ENCODE measurements at places on chromosomes 3 and 15.

DNA sequence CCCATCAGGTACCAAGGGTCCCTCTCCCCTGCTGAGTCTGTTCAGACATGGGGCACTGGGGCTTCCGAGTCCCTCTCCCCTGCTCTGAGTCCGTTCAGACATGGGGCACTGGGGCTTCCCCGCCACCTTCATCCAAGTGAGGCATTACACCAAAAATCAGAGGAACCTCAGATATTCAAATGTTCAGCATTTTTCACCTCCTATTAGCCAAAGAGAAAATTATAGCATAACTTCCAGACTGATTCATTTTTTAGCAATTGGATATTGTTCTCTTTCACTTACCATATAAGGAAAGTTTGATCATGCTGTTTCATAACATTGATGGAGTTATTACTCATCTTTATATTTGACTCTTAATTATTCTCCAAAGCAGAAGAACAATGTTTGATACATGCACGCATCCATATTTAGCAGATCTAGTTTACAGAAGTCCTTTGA is 213.9 kb downstream of the MTHFS start:
- DNase-seq: no peak

GRCh38 chr3:178384321-178385230 is 151.7 kb upstream of the KCNMB2 start:
- no peak for DNase-seq

GRCh38 chr3:149764302-149764701 is 12.0 kb upstream of the COMMD2 start:
- no peak for DNase-seq

DNA sequence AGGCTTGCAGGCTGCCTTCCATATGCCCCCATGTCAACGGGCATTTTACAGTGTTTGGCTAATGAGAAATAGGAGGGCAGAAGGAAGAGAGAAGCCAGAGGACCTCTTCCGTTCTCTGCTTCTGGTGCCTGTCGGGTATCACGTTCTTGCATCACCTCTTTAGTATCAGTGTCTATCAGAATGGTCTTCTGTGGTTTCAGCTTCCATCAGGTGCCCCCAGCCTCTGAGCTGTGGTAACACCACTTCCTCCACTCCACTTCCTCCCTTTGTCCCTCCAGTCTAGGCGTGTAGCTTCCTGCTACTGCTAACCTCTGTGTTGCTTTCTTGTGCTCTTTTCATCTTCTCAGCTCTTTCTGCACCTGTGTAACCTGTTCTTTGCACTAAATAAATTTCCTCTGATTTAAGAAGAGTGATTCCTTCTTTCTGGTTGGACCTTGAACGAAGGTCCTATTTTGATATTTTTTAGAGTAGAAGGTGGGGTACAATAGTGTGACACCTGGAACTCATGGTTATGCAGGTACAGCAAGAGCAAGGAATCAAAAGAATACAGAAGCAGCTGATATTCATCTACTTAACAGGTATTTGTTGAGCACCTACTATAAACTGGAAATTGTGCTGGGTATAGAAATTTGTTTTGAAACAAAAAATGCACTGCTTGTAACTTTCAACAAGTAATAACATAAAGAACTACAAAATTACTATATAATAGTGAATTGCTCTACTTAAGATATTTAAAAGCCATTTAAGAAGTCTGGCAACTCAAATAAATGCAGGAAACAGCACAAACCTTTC is 27.4 kb upstream of the FOXB1 start:
- DNase-seq: no peak

- no peak for DNase-seq
These were observed 207.2 kb downstream of the EPHA3 start for GRCh38 chr3:89314454-89315098.

DNA sequence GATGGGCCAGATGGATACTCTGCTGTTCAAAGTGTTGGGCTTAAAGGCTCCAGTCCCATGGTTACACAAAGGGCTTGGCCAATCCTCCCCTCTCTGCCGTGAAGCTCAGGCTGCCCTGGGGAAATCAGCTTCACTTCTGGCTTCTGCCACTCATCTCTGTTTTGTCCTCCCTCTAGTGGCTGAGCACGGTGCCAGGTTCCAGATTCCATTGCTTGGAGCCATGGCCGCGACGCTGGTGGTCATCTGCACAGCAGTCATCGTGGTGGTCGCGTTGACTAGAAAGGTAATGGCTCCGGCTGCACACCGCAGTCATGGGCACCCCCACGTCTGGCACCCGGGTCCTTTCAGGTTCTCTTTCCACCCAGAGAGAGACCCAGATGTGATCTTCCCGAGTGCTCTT is 5.6 kb downstream of the TIGIT start:
- no peak for DNase-seq

DNA sequence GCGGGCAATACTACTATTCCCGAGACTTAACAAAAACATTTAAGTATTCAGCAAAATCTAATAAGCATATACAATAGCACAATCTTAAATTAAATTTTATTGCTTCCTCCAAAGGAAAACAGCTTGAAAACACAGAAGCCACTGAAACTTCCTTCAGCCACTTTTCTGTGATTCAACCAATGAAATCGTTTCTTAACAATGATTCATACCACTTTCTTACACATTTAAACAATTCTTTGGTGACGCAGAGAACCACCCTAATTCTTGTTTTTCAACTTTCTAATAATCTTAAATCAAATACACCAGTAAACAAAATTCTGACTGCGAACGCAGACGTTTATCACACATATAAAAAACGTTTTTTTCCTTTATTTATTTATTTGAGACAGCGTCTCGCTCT is 4.1 kb downstream of the TJP1 start:
- no peak for DNase-seq

DNA sequence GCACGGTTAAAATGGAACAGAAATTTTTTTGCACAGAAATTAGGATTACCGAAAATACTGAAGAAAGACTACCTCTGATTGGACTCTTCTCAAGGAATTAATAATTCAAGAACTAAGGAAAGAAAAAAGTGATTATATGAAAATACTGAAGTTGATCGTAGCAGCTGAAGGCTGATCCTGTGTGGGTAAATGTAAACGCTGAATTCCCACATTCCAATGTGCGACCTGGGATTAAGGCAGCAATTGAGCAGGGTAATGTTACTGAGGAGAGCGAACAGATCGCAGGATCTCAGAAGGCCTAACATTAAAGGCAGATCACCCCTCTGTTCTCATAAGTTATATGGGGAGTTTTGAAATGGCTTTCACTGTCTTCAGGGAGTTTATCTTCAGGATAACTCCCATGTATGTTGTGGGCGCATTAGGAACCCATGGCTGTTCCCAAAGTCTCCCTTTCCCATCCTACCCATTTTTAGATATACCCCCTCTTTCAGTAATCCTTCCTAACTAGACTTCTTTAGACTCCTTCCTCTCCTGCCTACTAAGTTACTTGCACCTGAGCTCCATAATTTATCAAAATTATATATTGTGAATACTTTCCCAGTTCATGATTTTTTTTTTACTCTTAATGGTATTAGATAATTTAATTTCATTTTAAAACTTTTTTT is 1.0 kb upstream of the UBL7 start:
- DNase-seq: no peak

GRCh38 chr3:53677413-53677812 is 168.8 kb downstream of the CHDH start:
- DNase-seq: no peak

GRCh38 chr3:166809520-166809919 is 570.6 kb downstream of the ZBBX start:
- DNase-seq: no peak

Data from SIG-M5 (cell line).